ENCODE measurements at places on chromosomes 6 and 20.

- peak; percentile 94 for DNase-seq
These were observed 210.4 kb upstream of the RNF24 start for GRCh38 chr20:4225745-4226144.

DNA sequence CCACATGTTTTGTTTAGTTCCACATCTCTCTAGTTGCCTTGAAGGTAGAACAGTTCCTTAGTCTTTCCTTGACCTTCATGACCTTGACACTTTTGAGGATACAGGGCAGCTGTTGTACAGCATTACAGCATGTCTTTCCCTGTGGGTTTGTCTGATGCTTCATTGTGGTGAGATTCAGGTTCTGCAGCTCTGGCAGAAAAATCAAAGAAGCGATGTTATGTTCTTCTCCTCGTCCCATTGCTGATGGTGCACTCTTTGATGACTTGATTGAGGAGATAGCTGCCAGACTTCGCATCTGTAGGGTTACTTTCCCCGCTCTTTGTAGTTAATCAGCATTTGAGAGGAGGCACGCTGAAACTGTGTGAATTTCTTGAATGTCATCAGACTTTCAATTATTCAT, 12.0 kb downstream of the CEBPB start:
- DNase-seq, result no peak

GRCh38 chr6:125806813-125807212, 16.1 kb downstream of the NCOA7 start:
- no peak for DNase-seq

DNA sequence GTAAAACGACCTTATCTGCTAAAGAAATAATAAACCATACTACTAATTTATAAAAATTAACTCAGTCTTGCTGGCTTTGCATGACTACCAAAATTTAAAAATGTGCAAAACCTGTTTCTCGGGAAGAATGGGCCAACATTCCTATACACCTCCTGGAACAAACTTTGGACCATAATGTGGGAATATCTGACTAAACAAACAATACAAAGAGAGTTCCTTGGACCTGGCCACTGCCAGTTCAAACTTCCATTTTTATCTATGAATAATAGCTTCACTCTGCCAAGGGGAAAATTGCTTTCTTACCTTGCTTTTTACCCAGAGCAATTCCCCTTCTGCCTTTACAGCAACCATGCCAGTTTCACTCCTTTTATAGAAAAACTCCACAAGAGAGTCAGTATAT, 38.7 kb upstream of the POU5F1 start:
- no peak for DNase-seq

DNA sequence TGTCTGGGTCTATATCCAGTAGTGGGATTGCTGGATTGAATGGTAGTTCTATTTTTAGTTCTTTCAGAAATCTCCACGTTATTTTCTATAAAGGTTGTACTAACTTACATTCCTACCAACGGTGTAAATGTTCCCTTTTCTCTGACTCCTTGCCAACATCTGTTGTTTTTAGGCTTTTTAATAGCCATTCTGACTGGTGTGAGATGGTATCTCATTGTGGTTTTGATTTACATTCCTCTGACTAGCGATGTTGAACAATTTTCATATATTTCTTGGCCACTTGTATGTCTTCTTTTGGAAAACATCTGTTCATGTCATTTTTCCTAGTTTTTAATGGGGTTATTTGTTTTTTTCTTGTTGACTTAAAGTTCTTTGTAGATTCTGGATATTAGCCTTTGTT, 99.3 kb downstream of the BMP2 start:
- peak; percentile 45 for DNase-seq

Data from iris pigment epithelial cell (primary cell).